Stimulated activated CD4-positive, alpha-beta T cell treated with anti-CD3 and anti-CD28 coated beads, Interleukin-2, amount 100 ng/mL, for 4 hours (primary cell): ENCODE measurements at places on chromosomes 13 and 19.

DNA sequence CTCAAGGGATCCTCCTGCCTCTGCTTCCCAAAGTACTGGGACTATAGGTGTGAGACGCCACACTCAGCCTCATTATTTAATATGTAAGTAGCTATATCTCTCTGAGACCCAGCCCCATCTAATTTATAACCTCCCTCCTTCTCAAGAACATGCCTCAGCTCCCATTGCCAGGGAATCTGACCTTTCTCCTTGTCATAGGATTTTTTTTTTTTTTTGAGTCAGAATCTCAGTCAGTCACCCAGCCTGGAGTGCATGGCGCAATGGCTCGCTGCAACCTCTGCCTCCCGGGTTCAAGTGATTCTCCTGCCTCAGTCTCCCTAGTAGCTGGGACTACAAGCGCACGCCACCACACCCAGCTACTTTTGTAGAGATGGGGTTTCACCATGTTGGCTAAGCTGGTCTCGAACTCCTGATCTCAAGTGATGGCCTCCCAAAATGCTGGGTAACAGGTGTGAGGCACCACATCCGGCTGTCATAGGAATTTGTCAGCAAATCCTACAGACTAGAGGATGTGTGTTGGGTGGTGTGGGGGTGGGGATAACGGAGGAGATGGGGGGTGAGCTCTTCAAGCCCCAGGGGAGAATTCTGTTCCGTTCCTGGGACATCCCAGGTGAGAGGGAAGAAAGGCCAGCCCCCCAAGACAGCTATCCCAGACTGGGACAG lies 5.1 kb upstream of the EPS8L1 start:
- no peak for DNase-seq

GRCh38 chr13:38803531-38803930 lies 116.7 kb downstream of the FREM2 start:
- DNase-seq, result no peak

DNA sequence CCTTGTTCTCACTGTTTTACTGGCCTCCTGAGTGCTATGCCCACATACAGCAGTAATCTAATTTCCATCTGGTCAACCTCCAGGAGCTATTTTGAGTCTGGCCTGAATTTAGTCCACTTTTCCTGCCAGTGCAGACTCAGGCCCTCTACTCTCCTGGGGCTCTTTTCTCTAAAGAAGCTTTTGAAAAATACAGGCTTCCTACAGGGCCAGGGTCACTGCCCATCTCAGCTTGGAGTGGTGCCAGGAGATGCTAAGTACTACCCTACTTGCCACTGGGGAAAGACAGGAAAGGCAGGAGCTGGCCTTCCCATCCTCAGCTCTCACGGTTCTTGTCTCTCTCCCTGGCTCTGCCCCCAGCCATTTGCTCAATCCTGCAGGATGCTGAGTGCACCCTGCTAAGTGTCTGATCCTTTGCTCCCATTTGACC lies 101.7 kb upstream of the SERP2 start:
- DNase-seq, result no peak

- DNase-seq, result no peak
Measured at GRCh38 chr13:52002361-52002760, 8.9 kb downstream of the ATP7B start.

- DNase-seq, result no peak
Measured at GRCh38 chr13:42149136-42149535, 100.7 kb downstream of the DGKH start.

GRCh38 chr19:8580710-8581281 lies 3.6 kb upstream of the MYO1F start:
- DNase-seq, result peak; percentile 72

GRCh38 chr13:114081761-114082681 lies 50.4 kb downstream of the RASA3 start:
- DNase-seq, result no peak

GRCh38 chr19:16070366-16070990 lies 5.8 kb upstream of the TPM4 start:
- peak; percentile 82 for DNase-seq

GRCh38 chr19:29476528-29476927 lies 49.3 kb upstream of the VSTM2B start:
- no peak for DNase-seq

GRCh38 chr19:2434267-2434666 lies 6.9 kb upstream of the TIMM13 start:
- DNase-seq, result no peak

- no peak for DNase-seq
Measured at GRCh38 chr19:35942235-35942634, 6.1 kb downstream of the LRFN3 start.

DNA sequence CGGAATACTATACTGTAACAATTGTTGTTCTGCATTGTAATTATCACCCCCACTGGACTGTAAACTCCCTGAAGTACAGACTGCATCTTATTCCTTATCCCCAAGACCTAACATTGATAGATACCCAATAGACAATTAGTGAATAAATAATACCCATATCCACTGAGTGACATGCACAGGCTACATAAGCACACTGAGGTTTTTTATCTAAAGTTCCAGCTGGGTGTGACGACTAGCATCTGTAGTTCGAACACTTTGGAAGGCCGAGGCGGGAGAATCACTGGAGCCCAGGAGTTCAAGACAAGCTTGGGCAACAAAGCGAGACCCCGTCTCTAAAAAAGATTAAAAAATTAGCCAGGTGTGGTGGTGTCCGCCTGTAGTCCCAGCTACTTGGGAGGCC lies 2.5 kb downstream of the KPNA3 start:
- no peak for DNase-seq
